ENCODE measurements at places on chromosomes 16 and 17.

DNA sequence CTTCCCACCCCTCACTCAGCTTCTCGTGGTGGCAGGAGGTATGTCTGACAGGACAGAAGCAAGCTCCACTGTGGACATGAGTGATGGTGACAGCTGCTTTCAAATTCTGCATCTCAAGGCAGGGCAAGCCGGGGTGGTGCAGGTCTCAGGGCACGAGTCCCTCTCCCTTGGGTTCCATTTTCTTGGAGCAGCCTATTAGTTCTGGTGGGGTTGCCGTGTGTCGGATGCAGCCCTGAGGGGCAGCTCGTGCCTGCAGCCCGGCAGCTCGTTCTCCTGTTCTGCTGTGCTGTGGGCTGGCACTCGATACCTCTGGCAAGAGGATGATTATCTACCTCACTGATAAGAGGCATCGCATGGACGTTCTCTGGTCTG is 16.5 kb upstream of the CLEC18C start:
- DNase-seq = no peak

GRCh38 chr16:31508706-31509195 is 560 bp upstream of the RUSF1 start:
- no peak for DNase-seq

- no peak for DNase-seq
These were observed 158.1 kb downstream of the VPS53 start for GRCh38 chr17:556431-556995.

DNA sequence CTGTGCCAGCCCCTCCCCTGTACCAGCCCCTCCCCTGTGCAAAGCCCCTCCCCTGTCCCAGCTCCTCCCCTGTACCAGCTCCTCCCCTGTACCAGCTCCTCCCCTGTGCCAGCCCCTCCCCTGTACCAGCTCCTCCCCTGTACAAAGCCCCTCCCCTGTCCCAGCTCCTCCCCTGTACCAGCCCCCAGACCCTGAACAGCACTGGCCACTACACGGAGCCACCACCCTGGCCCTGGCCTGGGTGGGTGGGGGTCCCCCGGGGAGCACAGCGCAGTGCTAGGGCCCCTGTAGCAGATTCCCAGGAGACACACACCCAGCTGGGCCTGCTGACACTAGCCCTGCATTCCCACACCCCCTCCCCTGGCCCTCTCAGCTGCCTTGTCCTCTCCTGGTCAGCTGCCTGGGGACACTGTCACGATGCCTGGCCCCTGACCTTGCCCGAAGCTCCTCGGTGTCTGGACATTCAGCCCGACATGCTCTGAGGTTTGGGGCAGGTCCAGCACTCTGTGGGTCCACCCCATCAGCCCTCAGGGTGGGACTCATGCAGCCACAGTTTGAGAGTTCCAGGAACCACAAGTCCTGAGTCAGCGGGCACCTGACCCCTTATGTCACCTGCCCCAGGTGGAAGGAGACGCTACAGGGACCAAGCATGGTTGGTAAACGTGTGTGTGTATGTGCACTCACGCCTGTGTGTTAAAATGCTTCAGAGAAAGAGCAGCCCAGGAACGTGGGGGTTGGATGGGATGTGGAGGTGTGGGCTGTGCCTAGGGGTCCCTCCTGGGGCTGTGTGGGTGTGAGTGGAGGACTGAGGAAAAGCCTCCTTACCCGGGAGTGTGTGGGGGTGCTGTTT is 114.2 kb downstream of the METRNL start:
- no peak for DNase-seq

- DNase-seq = no peak
These were observed 552.7 kb upstream of the PSMD7 start for GRCh38 chr16:73743665-73744496.

DNA sequence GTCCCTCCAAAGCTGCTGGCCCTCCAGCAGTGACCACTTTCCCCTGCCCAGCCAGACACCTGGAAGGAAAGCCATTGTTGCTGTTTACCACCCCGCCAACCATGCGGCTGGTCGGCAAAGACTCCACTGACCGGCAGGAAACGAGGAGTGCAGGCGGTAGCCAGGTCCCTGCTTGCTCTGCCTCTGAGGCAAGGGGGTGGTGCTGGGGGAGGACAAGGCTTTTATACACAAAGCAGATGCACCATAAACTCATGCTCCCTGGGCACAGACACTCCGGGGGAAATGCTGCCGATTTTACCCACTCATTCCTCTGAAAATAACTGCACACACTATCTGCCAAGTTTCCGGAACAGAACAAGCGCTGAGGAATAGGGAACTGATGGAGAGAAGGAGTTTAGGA is 62.8 kb upstream of the GRIN2A start:
- DNase-seq = no peak

DNA sequence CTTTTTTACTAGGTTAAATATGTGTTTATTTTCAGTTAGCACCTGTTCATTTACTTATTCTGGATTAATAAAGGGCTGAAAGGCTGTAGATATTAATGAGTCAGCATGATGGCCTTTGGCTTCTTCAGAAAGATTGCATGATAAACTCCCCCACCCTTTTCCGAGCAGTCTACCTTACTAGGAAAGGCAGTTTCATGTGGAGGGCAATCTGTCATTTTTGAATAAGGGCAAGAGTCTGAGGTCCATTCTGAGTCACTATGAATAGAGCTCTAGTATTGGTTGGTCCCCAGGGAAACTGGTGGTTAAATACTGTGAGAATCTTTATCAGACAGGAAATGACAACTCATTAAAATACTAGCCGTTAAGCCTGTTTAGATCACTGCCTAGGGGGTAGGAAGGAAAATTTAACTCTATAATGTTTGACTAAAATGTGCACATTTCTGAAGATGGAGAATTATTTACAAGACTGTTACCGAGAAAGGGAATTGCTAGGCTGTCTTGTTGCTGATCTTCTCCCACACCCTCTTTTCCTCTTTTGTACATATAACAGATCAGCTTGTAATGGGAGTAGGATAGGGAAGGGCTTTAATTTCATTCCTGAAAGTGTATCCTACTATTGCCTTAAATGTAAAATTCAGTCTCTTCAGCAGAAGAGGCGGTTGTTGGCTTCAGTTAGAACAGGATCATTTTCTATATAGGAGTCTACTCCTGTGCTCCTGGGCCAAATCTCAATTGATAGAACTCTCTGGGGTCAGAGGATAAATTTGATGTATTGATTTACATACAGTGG is 63.3 kb downstream of the TUBD1 start:
- DNase-seq = peak; percentile 46

DNA sequence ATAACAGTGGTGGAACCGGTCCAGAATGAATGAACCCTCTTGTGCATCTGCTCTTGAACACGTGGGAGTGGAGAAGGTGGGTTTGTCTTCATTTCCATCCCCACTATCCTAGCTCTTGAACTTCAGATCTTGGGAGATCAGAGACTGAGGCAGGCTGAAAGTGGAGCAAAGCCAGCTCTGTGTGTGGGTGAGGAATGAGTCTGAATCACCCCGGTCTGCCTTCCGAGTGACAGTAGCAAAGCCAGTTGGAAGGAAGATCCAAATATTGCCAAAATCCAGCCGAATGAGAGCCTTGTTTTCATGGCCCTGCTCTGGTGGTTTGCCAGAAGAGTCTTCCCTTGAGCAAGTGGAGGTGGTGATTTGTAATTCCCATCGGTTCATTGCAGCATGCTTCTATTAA is 29.0 kb upstream of the ASIC2 start:
- DNase-seq = no peak

- no peak for DNase-seq
These were observed 33.8 kb upstream of the CRISPLD2 start for GRCh38 chr16:84785843-84786581.

DNA sequence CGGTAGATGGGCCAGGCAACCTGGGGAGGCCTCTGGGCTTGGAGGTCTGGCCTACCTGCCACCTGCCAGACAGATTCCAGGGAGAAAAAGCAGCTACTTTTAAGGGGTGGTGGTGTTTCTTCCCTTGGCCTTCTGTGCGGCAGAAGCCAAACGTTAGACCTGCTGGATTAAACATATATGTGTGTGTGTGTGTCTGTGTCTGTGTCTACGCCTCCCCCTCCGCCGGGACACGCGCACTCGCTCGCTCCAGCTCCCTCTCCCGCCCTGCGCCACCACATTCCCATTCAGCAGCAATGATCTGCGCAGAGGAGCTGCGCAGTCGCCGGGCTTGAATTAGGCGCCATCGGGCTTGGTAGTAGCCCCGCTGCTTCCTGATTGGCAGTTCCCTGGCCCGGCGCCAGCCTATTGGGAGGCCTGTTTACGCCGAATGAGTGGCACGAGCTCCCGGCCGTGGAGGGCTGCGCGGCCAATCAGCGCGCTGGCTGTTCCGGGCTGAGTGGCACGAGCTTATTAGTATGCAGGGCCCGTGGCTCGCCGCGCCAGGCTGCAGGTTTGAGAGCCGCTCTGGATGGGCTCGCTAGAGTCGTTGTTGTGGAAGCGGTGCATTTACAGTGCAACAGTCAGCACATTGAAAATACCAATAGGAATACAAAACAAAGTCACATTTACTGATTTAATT is at the start of gene BAHCC1:
TSS of gene BAHCC1 (plus strand) at position 537 of the 679 bp plus-strand sequence. CDS start 4,283 bp downstream, outside the sequence.
- peak; percentile 99 for DNase-seq

- peak; percentile 25 for DNase-seq
These were observed 98.5 kb downstream of the ZNF778 start for GRCh38 chr16:89315791-89316581.

DNA sequence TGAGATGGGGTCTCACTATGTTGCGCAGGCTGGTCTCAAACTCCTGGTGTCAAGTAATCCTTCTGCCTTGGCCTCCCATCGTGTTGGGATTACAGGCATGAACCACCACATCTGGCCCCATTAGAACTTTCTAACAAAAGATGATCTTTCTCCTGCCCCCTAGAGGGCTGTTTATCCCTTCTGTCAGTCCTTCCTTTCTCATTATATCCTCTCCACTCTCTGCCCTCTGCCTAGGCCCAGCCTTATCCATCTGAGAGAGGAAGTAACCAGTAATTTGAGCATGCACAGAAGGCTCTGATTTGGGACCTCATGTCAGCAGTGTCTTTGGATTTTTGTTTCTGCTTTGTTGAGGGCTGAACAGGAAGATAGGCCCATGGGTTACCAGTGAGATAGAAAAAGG is 4.4 kb upstream of the DHX40 start:
- no peak for DNase-seq

DNA sequence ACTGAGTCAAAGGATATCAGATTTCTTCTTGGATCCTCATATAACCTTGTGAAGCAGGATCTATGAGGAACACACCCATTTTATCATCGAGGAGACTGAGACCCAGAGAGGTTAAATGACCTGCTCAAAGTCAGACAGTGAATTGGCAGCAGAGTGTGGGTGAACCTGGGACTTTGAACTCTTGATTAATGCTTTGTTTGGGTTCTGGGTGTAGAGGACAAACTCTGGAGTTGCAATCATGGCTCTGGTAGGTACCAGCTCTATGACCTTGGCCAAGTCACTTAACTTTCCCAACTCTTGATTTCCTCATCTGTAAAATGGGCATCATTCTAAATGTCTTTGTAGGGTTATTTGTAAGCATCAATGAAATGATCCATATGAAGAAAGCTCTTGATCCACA is 166.4 kb downstream of the HAPSTR1 start:
- no peak for DNase-seq
